ENCODE measurements at places on chromosomes 2 and 18.

DNA sequence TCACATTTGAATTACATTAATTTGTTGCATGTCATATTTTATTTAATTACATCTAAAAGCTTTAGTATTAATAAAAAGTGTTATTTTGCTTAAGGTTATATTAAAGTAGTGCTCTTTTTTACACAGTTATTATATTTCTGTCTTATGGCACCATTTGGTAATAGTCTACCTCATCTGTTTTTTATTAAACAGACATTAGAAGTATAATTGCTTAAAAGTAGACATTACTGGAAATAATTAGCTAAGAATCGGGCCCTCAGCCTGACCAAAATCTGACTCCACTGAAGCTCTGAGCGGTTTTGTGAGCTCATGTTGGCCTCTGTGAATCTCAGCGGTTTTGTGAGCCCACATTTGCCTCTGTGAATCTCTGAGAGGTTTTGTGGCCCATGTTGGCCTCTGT, 102.5 kb upstream of the SNTG2 start:
- DNase-seq, result no peak

DNA sequence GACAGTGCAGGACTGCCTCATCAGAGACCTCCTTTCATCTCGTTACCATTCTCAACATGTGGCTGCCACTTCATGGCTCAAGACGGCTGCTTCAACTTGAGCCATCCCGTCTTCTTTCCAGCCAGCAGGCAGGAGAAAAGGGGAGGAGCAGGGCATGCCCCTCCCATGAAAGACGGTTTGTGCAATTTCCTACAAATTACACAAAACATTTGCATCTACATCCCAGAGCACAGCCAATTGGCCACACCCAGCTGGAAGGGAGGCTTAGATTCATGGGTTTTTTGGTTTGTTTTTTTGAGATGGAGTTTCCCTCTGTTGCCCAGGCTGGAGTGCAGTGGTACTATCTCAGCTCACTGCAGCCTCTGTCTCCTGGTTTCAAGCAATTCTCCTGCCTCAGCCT, 11.8 kb downstream of the UCN start:
- no peak for DNase-seq

DNA sequence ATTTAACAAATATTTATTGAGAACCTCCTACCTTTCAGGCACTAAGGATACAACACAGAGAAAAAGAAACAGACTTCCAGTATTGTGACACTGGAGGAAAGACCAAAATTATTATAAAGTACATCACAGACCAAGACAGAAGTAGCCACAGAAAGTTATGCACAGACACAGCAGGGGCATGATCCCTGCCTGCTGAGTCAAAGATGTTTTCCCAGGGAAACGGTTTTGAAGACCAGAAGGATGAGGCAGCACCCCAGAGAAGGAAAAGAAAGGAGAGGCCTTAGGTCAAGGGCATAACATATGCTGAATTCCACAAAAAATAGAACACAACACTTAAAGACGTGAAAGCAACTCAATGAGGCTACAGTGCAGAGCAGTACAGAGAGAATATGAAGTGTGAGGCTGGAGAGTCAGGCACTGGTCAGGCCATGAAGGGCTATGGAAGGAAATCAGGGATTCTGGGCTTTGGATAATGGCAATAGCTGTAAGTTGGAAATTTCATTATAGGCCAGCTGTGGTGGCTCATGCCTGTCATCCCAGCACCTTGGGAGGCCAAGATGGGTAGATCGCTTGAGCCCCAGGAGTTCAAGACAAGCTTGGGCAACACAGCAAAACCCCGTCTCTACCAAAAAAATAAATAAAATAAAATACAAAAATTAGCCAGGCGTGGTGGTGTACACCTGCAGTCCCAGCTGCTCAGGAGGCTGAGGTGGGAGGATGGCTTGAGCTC, 8.2 kb downstream of the ADAM17 start:
- DNase-seq, result no peak

- no peak for DNase-seq
Measured at GRCh38 chr18:9705183-9705829, 2.8 kb upstream of the RAB31 start.

- no peak for DNase-seq
Measured at GRCh38 chr2:167941604-167942003, 305.8 kb downstream of the STK39 start.

DNA sequence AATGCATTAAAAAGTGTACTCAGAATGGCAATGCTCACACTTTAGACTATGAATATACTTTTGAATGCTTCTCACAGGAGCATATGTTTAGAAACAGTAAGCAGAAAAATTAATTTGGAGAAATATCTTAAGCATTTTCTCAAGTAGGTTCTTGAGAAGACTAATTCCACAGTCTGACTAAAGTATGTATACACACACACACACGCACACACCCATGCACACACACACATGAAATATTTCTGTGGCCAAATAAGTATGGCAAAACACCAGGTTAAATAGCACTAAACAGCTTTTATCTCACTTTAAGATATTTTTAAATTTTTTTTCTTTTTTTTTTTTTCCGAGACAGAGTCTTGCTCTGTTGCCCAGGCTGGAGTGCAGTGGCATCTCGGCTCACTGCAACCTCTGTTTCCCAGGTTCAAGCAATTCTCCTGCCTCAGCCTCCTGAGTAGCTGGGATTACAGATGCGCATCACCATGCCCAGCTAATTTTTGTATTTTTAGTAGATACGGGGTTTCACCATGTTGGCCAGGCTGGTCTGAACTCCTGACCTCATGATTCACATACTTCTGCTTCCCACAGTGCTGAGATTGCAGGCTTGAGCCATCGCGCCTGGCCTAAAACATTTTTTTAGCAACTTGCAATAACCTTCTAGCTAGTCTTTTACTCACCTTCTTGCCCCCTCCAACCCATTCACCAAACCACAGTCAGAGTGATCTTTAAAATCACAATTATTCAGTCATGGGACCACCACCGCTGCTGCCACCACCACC, 67.5 kb upstream of the SCG2 start:
- DNase-seq, result no peak

GRCh38 chr2:147614471-147614870, 230.4 kb upstream of the ACVR2A start:
- no peak for DNase-seq

GRCh38 chr18:78305789-78306188, 673.8 kb upstream of the SALL3 start:
- no peak for DNase-seq

- DNase-seq, result no peak
Measured at GRCh38 chr2:43222475-43223309, 3.7 kb downstream of the ZFP36L2 start.

DNA sequence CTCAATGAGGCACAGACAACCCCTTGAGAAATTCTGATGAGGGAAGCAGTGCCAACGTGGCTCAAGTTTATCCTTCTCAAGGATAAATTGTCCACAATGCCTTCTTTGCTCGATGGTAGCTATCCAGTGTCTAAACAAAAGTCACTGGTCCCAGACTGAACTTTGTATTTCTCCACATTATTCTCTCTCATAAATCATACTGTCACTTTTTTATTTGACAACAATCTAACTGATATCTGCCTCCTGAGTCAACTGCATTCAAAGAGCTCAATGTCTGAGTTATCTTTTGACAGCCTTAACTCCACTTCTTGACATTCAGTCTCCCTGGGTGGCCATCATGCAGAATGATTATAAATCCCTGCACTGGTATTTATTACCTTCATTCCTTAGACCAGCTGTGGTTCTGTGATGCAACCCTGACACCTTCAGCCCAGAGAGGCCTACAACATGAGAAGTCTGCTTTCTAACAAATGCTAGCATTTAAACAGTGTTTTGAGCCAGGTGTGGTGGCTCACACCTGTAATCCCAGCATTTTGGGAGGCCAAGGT, 38.2 kb downstream of the IMMT start:
- no peak for DNase-seq

GRCh38 chr2:102504833-102505232, 31.8 kb downstream of the SLC9A4 start:
- no peak for DNase-seq

DNA sequence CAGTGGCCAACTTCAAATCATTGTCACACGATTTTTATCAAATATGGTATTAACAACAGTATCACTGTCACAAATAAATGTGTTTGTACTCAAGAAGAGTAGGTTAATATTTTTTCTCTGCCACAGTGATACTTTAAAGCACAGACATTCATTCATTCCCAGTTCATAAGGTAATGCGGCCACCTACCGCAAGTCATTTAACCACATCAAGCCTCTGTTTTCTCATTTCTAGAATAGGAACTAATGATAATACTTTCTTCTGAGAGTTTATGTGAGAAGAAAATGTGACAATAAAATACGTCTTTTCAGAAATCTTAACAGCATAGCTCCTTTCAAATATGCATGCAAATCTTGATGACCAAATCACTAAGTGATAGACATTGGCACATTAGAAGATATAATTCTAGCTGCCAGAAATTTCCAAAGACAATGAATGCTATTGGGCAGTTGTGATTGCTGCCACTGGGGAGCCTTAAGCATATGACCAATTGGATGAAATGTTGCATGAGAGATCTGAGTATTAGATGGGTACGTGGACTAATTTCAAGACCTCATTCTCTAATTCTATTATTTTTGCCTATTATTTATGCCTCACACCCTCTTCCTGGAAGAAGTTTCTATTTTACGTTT, 430.9 kb downstream of the PID1 start:
- no peak for DNase-seq

DNA sequence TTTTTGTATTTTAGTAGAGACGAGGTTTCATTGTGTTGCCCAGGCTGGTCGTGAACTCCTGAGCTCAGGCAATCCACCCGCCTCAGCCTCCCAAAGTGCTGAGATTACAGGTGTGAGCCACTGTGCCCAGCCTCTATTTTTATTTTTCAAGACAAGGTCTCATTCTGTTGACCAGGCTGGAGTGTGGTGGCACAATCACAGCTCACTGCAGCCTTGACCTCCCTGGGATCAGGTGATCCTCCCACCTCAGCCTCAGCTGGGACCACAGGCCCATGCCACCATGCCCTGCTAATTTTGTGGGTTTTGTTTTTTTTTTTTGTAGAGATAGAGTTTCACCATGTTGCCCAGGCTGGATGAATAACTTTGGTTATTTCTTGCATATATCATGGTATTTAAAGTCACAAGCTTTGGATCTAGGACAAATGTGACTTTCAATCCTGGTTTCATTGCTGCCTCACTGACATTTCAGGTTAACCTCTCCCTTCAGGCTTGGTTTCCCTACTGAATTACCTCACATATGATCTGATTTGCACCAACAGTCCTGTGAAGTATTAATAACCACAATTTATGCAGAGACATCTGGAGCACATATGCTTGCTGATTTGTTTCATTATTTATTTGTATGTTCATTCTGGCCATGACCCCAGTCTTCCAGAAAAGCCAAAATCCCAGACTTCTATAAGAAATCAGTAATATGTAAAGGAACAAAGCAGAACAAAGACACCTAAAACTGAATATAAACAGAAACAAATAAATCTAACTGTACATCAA, 17.5 kb upstream of the RAB31 start:
- no peak for DNase-seq
